ENCODE measurements at places on chromosomes 1 and 21. TPM values are rescaled to one million over a fixed set of nuclear protein-coding genes. Genes with fewer than 3 reads are reported as not detected.
A peak's percentile ranks its signal among the peaks of the same experiment; 100 is the strongest.

DNA sequence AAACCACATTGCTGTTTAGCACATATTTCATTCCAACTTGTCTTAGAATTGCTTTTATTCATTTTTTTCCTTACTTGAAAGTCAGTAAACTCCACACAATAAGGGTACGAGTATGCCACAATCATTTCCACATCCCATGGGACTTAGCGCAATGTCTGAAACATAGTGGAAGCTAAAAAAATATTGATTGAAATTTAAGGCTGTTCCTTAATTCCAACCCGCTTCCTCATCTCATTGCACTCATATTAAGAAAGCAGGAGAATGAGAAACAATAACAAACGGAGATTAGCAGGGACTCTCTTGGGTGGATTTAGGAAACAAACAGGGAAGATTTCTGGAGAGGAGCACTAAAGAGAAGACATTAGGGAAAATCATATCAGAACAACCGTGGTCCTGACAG, 39.3 kb upstream of the RGS4 start:
- no peaks in the 10 kb centered on the region for H3K27me3 ChIP-seq
- no peak overlapping the region for H3K4me3 ChIP-seq
- no peak for DNase-seq
- no peaks in the 10 kb centered on the region for H3K4me1 ChIP-seq
- H3K27ac ChIP-seq = no peak overlapping the region

DNA sequence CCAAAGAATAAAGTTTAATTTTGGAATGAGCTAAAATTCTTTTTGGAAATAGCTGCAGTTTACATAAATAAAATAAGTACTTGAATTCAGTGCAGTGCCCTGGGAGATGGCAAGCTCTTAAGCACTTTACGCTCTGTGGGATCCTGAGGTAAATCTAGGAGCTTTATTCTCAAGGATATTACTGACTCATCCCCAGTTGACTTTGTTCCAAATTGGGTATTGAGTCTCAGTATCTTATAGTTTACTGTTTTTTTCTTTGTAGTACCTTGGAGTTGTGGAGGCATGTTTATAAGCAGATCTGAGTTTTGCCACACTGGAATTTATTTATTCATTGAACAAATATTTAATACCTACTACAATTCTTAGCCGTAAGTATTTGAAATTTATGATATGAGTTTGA, 27.4 kb upstream of the HRNR start:
- DNase-seq = no peak
- no peak overlapping the region for H3K27ac ChIP-seq

DNA sequence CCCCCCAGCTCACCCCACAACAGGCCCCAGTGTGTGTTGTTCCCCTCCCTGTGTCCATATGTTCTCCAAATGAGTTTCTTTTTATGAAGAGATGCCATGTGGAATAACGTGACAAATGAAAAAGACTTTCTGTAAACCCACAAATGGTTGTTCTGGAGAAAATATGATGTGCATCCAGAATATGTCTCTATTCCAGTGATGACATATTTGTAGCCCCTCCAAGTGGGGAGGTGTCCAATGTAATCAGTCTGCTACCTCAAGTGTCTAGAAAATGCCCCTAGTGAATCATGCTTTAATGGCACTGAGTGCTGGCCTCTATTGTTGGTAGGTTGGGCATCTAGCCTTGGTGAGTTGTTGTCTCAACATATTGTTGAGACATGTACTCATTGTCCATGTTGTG, 179.6 kb downstream of the KCNK2 start:
- H3K4me3 ChIP-seq = no peak overlapping the region
- no peaks in the 10 kb centered on the region for H3K4me1 ChIP-seq
- no peak for DNase-seq
- no peaks in the 10 kb centered on the region for H3K36me3 ChIP-seq
- no peak overlapping the region for H3K27ac ChIP-seq

DNA sequence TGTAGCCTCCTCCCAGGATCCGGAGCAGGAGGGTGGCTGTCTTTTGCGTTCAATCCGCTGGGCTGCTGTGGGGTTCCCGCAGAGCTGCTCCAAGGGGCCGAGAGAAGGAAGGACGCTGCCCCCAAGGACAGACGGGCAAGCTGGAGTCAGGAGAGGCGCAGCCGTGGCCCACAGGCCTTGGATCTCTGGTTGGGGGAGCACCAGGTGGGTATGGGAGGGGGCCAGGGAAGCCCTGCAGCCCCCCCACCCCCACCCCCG, 15.9 kb upstream of the SKI start:
- peaks cover 13% of the 10 kb centered on the region for H3K4me1 ChIP-seq
- no peak for DNase-seq
- H3K4me3 ChIP-seq = no peak overlapping the region
- H3K36me3 ChIP-seq = no peaks in the 10 kb centered on the region

- no peaks in the 10 kb centered on the region for H3K27me3 ChIP-seq
- no peak for DNase-seq
- H3K36me3 ChIP-seq = no peaks in the 10 kb centered on the region
- no peak overlapping the region for H3K4me3 ChIP-seq
- no peaks in the 10 kb centered on the region for H3K4me1 ChIP-seq
- H3K27ac ChIP-seq = no peak overlapping the region
These were observed 55.8 kb downstream of the ELK4 start for GRCh38 chr1:205576011-205576410.

DNA sequence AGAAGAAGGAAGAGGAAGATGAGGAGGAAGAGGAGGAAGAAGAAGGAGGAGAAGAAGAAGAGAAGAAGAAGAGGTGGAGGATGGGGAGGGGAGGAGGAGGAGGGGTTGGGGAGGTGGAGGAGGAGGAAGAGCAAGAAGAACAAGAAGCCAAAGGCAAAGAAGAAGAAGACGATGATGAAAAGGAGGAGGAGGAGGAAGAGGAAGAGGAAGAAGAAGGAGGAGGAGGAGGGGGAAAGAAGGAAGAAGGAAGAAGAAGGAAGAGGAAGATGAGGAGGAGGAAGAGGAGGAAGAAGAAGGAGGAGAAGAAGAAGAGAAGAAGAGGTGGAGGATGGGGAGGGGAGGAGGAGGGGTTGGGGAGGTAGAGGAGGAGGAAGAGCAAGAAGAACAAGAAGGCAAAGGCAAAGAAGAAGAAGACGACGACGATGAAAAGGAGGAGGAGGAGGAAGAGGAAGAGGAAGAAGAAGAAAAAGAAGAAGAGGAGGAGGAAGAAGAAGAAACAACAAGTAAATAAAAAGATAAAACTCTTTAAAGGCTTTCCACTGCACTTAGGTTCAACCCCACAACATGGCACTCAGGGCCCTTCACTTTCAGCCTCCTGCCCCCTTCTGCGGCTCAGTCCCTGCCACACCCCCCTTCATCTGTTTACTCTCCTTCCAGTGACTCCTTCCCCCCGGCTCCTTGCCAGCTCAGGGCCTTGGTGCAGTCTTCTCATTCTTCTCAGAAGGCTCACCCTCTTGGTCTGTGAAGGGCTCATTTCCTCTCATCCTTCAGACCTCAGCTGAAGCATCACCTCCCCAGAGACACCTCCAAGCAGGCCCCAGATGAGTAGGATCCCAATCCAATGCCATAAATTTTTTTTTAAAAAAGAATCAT, 114.0 kb downstream of the KCNN3 start:
- H3K4me3 ChIP-seq = no peak overlapping the region

DNA sequence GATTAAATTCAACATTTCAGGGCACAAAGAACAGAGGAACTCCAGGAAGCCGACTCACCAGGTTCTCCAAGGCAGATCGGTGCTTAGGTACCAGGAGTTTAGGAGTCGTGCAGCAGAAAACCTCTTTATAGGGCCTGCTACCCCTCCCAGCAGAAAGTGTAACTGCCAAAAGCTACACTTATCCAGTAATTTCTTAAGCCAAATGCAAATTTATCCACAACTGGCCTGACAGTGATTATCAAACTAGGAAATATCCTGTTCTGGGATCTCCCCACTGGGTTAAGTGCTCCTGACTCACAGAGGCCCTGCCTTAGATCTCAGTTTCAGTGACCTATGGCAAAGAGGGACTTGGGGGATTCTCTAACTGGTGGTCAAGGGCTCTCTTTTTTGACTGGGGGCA, at the start of gene SPRR2F:
Gene SPRR2F (minus strand): TSS at position 101 of the 400 bp plus-strand sequence. CDS start 783 bp downstream, outside the sequence.
- H3K27ac ChIP-seq = no peak within 1 kb of the TSS
- DNase-seq = no peak
- peaks cover 3% of the 10 kb centered on the region for H3K27me3 ChIP-seq
- H3K4me3 ChIP-seq = no peak within 1 kb of the TSS

DNA sequence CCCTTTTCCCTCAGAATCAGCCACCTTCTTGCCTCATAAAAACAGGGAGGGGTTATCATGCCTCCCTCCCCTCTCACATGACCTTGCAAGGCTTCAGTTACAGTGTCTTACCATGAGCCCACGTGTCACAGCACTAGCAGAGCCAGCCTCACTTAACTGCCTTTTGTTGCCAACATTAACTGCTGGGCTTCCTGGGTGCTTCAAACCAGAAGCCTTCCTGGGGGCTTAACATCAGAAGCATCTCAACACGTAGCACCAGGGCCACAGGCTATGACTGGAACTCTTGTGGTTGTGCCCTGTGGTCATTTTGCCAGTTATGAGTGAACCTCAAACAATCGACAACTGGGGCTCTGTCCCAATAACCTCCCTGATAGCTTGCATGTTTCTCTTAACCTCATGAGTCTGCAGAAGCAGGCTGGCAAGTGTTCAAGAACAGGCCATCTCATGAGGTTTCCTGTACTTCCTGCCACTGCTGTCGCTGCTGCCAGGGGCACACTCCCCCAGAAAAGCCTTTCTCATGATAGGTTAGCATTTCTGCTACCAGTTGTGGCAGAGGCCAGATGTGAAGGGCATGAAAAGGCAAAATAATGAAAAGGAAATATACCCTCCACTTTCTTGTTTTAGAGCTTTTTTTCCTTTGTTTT, 132.2 kb downstream of the GLUL start:
- DNase-seq = peak; percentile 75
- peak overlapping the region; percentile 72 for H3K27ac ChIP-seq
- H3K36me3 ChIP-seq = no peaks in the 10 kb centered on the region

DNA sequence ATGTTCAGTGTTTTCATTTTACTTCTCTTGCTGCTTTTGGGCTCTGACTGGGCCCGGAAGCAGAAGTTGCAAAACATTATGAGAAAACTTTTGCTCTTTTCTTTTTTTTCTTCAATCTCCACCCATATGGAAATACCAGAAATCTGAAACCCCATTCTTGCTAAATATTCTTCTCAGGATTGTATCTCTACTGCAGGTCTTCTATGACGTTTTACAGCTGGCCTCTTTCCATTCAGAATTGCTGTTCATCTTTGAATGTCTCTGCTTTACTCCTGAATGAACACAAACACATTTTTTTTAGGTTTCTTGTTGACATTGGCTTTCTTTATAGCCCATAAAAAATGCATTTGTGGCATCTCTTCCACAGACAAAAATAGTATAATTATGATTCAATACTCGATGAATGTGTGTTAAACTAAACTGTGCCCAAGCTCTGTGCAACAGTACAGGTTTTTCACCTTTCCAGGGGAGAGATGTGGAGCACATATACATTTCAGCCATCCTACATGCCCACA, 18.8 kb downstream of the PTPRC start:
- H3K27ac ChIP-seq = peak overlapping the region; percentile 94
- H3K36me3 ChIP-seq = no peaks in the 10 kb centered on the region
- H3K4me1 ChIP-seq = peaks cover 65% of the 10 kb centered on the region

DNA sequence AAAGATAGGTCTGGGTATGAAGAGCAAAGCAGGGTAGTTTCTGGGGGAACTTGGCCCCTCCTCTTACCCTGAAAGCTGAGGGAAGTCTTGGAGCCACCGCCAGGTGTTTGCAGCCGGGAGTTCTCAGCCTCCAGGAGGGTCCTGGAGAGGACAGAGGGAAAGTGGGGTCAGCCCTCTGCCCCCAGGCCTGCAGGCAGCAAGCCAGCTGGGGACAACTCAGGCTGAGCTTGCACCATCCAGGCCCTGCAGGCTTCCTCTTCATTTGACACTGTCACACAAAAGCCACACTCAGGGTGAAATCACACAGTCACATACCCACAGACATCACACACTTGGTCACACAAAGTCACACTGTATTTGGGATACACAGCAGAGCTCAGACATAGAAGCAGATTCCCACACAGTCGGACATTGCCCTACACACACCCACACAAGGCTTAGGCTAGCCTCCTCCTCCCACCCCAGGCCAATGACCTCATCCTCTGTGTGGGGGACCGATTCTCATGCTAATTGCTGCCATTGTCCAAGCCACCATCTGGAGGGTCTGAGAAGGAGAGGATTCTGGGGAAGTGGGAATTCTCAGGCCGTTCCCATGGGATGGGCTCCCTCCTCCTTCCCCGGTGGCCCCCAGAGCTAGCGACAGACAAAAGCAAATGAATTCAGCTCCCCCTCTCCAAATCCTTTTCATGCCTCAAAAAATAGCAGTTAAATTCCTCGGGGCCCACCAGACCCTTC, 3.7 kb downstream of the NES start:
- no peak overlapping the region for H3K4me3 ChIP-seq
- H3K27me3 ChIP-seq = peaks cover 10% of the 10 kb centered on the region
- peaks cover 6% of the 10 kb centered on the region for H3K4me1 ChIP-seq
- no peaks in the 10 kb centered on the region for H3K36me3 ChIP-seq

DNA sequence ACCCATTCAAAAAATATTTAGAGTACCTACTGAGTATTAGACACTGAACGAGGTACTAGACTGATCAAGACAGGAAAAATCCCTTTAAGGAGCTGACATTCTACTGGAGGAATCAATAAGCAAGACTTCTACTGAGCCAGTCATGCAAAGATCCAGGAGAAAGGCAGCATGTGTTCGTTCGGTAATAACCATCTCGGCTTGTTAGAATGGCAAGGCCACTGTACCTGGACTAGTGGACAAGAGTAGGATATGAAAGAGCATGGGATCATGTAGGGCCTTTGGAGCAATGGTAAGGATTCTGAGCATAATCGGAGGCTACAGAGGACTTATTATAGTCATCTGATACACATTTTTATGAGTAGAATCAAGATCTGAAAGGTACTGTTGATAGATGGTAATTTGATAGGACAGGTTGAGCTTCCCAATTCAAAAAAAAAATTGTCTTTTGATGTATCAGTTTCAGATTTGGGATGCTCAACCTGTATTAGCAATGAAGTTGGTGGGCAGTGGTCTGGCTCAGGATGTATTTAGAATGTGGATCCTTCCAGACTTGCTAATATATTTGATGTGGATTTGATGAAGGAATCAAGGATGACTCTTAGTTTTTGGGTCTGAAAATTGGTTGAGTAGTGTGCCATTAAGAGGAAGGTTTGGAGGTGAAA, 2.3 kb downstream of the COX20 start:
- H3K36me3 ChIP-seq = peaks cover 6% of the 10 kb centered on the region
- H3K4me1 ChIP-seq = peaks cover 17% of the 10 kb centered on the region
- DNase-seq = no peak
- H3K4me3 ChIP-seq = no peak overlapping the region
- H3K27me3 ChIP-seq = no peaks in the 10 kb centered on the region

The OR2L3 gene
- total RNA-seq = not detected

The VANGL2 gene
- total RNA-seq = 0.05 TPM

The HUNK gene
- not detected for total RNA-seq

The RNU1-2 gene
- total RNA-seq = 3,877 TPM

The PLA2G2F gene
- not detected for total RNA-seq

Measured in naive thymus-derived CD4-positive, alpha-beta T cell (primary cell).